Effector CD4-positive, alpha-beta T cell (primary cell): ENCODE measurements at places on chromosomes 2 and 18.

GRCh38 chr2:191050640-191050987 is 36.6 kb upstream of the STAT1 start:
- DNase-seq, result no peak

GRCh38 chr2:128914320-128914719 is 595.7 kb upstream of the HS6ST1 start:
- DNase-seq, result no peak

- no peak for DNase-seq
Observed at GRCh38 chr18:7367336-7367735, 136.4 kb downstream of the LRRC30 start.

- DNase-seq, result no peak
Observed at GRCh38 chr2:5932556-5933469, 240.6 kb downstream of the SOX11 start.

DNA sequence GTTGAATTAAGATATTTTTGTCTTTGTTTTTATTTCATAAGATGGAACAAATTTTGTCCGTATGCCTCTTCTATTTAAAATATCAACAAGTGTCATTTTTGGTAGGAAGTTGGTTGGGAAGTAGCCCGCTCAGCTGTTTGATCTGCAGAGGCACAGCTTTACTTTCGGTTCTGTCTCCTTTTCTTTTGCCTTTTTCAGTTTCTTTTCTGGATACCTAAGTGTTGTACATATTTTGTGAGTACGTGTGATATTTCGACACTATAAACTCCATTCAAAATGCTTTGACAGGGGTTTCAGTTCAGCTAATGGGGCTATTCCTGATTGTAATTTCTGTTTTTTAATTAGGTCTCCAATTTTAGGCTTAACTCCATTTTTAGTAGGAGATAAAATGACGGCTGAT is 1785.0 kb upstream of the LRRTM1 start:
- no peak for DNase-seq

DNA sequence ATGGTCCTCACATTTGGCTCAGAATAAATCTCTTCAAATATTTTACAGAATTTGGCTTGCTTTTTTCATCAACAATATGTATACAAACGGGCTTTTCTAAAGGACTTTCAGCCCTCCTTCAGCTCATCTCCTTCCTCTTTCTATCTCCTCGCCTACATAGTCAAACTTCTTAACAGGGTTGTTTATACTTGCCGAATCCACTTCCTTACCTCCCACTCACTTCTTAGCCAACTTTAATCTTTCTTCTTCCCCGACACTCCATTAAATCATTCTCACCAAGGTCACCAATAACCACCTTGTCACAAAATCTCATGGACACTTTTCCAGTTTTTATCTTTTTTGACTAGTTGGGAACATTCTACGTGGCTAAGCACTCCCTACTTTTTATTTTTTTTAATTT is 325.2 kb downstream of the PLCL1 start:
- no peak for DNase-seq

GRCh38 chr2:99545604-99546003 is 55.8 kb upstream of the REV1 start:
- DNase-seq, result no peak

- no peak for DNase-seq
Observed at GRCh38 chr2:114610677-114611076, 168.2 kb downstream of the DPP10 start.

DNA sequence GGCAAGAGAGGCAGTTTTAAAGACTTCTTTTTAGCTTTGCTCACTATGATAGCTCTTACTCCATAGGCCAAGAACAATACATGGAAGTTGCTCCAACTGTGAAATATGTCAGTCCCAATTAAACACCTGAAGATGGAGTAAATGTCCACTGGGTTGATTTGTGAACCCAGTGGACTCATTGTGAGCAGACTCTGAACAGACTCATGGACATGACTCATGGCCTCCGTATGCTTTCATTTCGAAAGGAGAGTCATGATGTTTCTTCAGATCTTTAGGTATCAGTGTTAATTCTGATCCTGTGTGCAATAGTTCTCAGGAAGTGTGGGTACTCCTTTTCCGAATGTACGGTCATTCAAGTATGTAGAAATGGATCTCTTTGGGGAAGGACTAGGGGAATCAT is 5.4 kb upstream of the CWC22 start:
- DNase-seq, result no peak

GRCh38 chr2:152175012-152175367 is 573 bp downstream of the STAM2 start:
- DNase-seq, result no peak

DNA sequence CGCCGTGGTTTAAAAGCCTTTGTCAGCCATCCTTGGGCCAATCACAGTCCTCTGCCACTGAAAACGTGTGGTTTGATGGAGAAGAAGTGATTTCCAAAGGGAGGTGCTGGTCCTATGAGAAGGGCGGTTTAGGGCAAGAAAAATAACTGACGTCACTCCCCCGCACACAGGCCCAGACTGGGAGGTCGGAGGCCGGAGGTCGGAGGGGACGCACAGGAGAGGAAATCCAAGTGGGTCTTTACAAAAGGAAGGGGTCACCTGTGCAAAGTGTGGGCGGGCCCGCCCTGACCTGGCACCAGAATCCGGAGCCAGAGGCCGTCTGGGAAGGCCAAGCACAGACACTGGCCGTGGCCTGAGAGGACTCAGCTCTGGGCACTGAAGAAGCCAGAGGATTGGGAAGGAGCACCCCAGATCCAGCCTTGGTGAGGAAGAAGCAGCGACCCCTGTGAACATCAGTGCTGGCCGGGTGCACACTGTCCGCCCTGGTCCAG is 18.0 kb upstream of the KCNG2 start:
- DNase-seq, result no peak

- DNase-seq, result no peak
Observed at GRCh38 chr2:237720957-237721356, 77.6 kb upstream of the RBM44 start.

- DNase-seq, result no peak
Observed at GRCh38 chr18:1017227-1018058, 112.8 kb downstream of the ADCYAP1 start.

DNA sequence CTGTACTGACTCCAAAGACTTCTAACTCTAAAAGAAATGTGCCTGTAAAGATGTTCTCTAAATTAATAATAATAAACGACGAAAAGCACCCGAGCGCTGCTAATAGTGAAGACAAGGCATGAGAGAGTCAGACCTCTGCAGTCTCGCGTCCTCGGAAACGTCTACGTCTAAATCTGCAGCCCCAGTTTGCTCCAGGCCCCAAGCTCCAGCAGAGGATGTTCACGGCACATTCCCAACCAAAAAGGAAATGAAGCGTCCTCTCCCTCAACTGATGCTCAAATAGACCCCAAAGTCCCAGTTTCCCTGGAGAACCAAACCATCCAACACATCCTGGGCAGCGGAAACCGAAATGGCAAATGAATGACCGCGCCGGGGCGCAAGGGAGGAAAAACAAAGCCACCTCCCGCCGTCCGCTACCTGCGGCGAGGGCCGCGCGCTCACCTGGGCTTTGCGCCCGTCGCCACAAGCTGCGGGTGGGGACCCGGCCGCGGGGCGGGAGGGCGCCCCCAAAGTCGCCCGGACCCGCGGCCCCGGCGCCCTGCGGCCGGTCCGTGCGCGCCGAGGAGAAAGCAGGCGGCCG is 47.1 kb upstream of the CCDC150 start:
- DNase-seq, result no peak

DNA sequence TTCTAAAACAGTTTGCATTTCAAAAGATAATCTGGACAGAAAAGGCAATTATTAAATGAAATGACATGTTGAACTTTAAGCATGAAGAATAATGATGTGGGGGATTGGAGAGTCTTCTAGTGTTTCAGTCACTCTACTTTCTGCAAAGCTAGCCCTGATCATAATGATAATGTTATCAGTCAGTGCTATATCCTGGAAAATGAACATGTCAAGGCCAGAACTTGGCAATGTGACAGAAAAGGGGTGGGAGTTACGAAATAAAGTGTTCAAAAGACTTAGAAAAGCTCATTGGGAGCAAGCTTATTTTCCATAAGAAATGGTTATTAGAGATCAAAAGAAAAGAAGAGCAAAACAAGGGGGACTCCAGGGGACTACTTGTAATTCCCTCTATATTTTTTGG is 288.5 kb upstream of the SLC8A1 start:
- no peak for DNase-seq

GRCh38 chr2:236309669-236310029 is 45.4 kb upstream of the ASB18 start:
- DNase-seq, result no peak

- no peak for DNase-seq
Observed at GRCh38 chr2:232438951-232439757, 16.8 kb upstream of the ALPI start.

- no peak for DNase-seq
Observed at GRCh38 chr18:45727068-45727467, 3.1 kb downstream of the SLC14A1 start.

DNA sequence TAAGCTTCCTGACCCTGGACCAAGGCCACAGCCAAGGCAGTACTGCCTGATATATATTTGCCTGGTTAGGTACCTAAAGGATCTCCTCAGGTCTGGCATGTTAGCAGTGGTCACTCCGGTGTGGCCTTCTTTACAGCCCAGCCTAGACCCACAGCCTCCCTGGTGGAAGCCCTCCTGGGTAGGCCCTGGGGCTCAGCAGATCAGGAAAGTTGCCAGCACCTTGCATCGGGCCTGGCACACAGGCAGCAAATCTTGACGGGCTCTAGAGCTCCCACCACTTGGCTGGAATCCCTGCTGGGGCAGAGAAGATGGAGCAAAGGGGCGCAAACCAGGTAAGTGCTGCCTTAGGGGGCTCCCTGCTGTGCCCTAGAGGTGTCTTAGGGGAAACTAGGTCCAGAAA is 40.9 kb upstream of the ATP6V1B1 start:
- no peak for DNase-seq

- no peak for DNase-seq
Observed at GRCh38 chr2:195819276-195819675, 162.2 kb downstream of the SLC39A10 start.

GRCh38 chr2:190904640-190905261 is 24.1 kb downstream of the GLS start:
- no peak for DNase-seq

GRCh38 chr2:64166637-64167420 is 22.6 kb upstream of the PELI1 start:
- no peak for DNase-seq

DNA sequence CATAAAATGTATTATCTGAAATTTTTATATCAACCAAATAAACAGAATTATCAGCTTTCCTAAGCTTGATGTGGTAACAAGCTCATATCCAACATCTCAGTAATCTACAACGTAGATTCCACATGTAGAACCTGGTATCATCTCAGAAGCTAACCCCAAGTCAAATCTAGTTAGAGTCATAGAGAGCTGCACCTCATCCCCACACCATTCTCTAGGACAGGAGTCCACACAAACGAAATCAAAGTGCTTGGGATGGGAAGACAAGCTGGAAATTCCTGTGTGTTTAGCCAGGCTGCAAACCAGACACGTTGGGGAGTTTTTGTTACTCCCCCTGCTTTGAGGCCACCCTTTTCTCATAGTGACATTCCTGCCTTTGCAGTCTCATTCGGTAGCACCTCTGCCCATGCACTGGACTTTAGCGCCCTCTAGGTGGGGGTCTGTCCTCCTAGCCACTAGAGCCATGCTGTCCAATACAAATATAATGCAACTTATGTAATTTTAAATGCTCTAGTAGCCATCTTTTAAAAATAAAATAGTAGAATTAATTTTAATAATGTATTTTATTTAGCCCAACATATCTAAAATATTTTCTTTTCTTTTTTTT is 28.1 kb upstream of the SATB2 start:
- DNase-seq, result no peak

GRCh38 chr18:37663446-37663845 is 97.8 kb upstream of the CELF4 start:
- no peak for DNase-seq

DNA sequence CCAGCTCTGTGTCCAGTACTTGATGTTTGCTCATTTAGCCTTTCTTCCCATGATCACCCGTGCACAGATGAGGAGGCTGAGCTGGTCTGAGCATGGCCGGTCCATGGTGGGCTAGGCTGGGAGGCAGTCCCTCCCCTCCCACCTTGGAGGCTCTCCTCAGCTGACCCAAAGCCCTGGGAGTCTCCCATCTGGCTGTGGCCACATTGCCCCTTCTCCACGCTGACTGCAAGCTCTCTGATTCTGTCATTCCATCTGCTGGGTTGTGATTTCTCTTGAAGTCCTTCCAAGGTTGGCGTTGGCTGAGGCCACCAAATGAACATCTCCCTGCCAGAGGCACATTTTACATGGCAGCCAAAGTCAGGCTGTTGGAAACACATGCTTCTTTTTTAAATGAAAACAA is 44.0 kb downstream of the ACKR3 start:
- DNase-seq, result no peak

DNA sequence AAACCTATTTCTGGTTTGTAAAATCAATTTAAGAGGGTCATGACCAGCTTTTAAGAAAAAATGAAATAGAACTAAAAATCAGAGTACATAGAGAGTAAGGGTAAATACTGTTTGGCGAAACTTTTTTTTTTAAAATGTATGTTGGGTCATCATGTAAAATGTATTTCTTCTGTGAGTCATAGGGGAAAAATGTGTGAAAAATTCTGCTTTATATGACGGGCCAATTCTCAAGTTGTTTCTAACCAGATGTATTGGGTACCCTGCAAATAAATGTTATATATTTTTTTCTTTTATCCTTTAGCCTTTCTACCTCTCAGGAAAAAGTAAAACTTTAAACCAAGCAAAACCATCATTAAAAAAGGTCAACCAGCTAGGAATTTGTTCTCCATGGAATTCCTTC is 13.9 kb downstream of the AFTPH start:
- DNase-seq, result no peak

GRCh38 chr2:187996630-187997029 is 295.0 kb upstream of the GULP1 start:
- DNase-seq, result no peak

- no peak for DNase-seq
Observed at GRCh38 chr2:75528221-75528977, 32.3 kb downstream of the EVA1A start.
